ENCODE measurements at places on chromosomes 3 and 15.
A peak's percentile ranks its signal among the peaks of the same experiment; 100 is the strongest.

- DNase-seq, result no peak
These were observed 178.6 kb downstream of the SATB1 start for GRCh38 chr3:18246336-18247060.

- DNase-seq, result no peak
These were observed 92.1 kb upstream of the TSPAN3 start for GRCh38 chr15:77162872-77163633.

GRCh38 chr3:50266017-50266416, 2.9 kb upstream of the SEMA3B start:
- no peak for DNase-seq

DNA sequence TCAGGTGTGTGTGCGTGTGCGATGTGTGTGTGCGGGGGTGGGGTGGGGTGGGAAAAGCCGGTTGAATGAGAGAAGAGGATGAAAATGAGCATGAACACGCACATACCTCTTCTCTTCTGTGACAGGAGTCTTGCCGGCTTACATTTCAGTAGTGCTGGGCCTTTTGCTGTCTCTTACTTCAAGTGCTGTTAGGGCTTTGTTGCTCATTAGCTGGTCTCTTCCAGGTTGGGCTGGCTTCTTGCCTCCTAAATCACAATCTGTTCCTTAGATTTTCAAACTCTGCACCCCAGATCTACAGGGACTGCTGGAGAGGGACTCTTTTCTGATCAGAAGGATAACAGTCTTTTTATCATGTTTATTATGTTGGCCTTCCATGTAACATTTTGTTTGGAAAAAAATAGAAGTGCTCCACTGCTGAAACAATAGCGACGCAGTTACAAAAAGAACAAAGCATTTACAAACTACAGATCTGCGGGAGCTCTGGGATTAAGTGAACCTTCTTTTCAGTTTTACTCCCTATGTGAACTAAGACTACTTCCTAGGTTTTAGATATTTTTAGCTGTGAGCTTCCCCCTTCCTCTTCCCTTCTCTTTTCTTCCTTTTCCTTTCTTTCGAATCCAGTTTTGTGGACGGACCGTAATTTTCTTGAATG, 48.5 kb downstream of the USP13 start:
- no peak for DNase-seq

- peak; percentile 15 for DNase-seq
These were observed 36.8 kb upstream of the TSPAN3 start for GRCh38 chr15:77107531-77108355.

- DNase-seq, result no peak
These were observed 151.0 kb upstream of the ROBO2 start for GRCh38 chr3:76888856-76889255.

- no peak for DNase-seq
These were observed 55.4 kb downstream of the NUP210 start for GRCh38 chr3:13364602-13365271.

- no peak for DNase-seq
These were observed 43.9 kb downstream of the SRGAP3 start for GRCh38 chr3:9205345-9206143.

GRCh38 chr3:142354076-142354475, 93.8 kb downstream of the XRN1 start:
- no peak for DNase-seq

- peak; percentile 48 for DNase-seq
These were observed 25.4 kb downstream of the ISG20 start for GRCh38 chr15:88664151-88664778.

GRCh38 chr3:148246291-148246923, 451.3 kb upstream of the AGTR1 start:
- DNase-seq, result no peak

DNA sequence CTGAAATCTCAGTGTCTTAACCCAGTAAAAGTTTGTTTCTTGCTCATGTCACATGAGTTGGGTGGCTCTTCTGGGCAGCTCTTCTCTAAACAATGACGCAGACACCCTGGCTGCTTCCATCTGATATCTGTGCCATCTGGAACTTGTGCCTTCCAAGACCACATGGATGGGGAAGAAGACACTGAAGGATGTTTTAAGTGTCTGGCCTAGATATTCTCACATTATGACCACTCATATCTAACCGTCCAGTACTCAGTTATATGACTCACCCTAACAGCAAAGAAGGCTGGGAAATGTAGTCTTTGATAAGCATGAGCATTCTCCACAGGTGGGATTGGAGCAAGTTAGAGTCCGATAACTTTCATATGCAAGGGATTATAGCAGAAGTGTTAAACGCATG, 66.4 kb downstream of the RYR3 start:
- no peak for DNase-seq

DNA sequence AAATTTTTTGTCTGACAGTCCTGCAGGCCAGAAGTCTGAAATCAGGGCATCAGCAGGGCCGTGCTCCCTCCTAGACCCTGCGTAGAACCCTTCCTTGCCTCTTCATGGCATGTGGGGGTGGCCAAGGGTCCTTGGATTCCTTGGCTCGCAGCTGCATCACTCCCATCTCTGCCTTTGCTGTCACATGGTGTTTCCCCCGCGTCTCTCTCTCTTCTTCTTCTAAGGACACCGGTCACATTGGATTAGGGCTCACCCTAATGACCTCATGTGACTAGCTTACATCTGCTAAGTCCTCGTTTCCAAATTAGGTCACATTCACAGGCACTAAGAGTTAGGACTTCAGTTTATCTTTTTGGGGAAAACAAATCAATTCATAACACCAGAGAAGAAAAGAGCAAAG, 12.0 kb downstream of the SLCO3A1 start:
- DNase-seq, result no peak

DNA sequence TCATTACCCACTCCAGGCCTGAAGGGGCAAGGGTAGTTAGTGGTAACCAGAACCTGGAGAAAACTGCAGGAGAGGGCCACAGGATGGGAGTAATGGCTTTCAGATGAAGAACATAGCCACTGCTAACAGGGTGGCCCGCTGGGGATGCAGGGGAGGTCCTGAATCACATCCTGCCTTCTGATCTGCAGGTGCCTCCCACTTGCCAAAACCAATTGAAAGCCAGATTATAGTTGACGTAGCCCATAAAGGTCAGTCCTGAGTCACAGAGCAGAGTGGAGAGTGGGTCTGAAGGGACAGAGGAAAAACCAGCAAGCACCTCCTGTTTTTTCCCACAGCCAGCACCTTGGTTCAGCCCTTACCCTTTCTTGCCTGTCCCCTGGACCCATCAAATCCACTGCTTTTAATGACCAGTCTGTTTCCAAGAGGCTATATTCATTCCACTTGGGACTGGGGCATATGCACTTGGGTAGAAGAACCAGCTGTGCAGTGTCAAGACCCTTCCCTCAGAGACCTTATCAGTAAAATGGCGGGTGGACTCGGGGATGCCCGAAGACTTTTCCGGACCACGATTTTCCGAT, 646 bp upstream of the SLC35G2 start:
- DNase-seq, result peak; percentile 33

DNA sequence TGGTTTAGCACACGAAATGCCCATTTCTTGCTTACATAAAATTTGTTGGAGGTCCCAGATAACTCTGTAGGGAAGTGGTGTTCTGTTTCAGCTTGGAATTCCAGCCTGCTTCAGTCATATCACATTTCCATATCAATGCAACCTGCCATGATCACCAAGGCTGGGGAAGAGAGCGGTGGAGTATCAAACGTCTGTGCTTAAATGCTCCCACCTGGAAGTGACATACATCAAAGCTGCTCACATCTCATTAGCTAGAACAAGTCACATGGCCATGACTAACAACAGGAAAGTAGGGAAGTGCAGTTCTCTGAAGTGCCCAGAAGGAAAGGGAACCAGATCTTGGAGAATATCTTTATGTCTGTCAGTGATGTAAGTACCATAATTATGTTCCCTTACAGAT, 130.2 kb upstream of the CFAP20DC start:
- DNase-seq, result no peak

- DNase-seq, result no peak
These were observed 91.0 kb upstream of the KBTBD8 start for GRCh38 chr3:66907136-66907535.

DNA sequence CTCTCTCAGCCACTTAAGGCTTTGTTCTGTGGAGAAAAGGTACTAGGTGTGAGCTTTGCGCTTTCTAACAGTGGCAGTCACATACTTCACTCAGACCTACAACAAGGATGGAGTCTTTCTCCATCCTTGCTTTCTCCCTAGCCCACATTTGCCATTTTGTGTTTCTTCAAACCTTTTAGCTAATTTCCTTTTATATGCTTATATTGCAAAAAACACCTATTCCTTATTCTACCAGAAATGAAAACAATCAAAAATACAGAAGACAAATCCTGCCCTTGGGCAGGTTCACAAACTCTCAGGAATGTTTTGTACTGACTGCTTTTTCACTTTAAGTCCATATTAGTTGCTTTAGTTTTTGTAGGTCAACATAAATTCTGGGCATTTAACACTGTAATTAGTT, 914.2 kb downstream of the SQOR start:
- DNase-seq, result no peak

DNA sequence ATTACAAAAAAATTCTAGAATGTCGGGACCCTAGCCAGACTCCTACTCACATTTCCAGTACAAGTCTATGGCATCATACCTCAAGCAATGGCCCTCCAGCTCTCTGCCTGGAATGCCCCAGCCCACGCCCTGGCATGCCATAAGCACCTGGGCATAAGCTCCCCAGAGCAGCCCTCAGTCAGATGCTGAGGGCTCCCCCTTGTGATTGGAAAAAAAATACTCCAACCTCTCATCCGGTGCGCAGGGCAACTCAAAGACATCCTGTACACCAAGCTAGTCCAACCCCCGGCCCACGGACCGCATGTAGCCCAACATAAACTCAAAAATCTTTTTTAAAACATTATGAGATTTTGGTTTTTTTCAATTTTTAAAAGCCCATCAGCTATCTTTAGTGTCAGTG, 115.4 kb downstream of the NEK10 start:
- no peak for DNase-seq

GRCh38 chr15:49926740-49927139, 192.3 kb downstream of the ATP8B4 start:
- no peak for DNase-seq

DNA sequence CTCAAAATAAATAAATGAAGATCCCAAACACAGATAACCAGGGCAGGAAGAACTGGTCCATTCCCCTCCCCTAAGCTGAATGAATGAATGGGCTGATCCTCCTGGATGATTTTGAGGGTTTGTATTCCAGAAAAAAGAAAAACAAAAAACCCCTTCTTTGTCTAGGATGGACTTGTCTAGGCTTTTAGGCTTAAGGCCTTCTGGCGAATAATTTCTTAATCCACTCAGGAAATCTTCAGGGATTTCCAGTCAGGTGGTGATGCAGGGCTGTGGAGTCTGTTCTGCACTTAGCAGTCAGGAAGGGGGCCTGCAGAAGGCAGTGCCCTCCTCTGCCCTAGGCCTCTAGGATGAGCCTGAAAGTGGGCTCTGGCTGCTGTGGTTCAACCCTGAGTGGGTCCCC, 52.1 kb downstream of the BDH1 start:
- no peak for DNase-seq

DNA sequence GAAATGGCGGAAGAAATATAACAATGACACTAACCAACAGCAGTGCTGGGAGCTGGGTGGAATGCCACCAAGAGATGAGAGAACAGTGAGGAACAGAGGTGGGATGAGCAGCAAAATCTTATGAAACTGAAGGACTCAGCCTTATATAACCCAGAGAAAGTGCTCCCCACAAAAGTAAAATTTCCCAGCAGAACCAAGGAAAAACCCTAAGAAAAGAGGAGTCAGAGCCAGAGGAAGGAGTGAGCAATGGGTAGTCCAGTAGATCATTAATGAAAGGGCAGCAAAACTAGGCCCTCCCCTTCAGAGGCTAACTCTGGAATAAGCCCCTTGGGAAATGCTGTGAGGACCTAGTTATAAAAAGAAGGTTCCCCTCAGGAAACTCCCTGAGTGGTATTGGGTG, 24.7 kb upstream of the UBE2E1 start:
- no peak for DNase-seq
